Activated naive CD8-positive, alpha-beta T cell treated with anti-CD3 and anti-CD28 coated beads, Interleukin-2, amount 50 U/mL, for 16 hours (primary cell): ENCODE measurements at places on chromosomes 6 and 20.

DNA sequence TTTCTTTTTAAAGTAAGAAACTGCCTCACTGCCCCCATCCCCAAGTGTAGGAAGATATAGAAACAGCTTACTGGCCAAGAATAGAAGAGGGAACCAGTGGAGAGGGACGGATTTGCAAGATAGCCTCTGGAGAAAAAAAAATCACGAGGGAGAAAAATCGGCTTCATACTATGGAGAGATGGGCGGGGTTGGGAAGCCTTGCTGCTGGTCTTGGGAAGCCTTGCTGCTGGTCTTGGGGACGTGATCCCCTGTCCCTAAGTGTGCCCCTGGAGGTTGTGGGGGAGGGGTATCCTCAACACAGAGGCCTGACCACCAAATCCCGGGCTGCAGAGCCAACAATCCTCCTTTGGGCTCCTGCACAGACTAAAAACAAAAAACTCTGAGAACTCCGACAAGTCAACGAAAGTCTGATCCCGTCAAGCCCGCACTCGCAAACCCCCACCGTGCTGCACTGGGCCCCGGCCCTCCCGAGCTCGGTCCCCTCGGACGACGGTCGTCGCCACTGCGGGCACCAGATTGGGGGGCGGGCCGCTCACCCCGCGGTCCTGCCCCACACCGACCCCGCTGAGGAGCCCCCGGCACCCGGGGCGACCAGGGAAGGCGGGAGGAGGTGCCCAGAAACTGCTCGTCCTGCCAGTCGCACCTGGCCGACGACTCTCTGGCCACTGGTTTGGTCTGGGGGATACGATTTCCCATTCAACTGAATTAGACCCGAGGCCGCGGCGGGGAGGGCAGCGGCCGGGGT, 750 bp downstream of the MAP7 start:
- DNase-seq, result no peak

GRCh38 chr6:84150705-84151104, 76.7 kb downstream of the CEP162 start:
- no peak for DNase-seq

DNA sequence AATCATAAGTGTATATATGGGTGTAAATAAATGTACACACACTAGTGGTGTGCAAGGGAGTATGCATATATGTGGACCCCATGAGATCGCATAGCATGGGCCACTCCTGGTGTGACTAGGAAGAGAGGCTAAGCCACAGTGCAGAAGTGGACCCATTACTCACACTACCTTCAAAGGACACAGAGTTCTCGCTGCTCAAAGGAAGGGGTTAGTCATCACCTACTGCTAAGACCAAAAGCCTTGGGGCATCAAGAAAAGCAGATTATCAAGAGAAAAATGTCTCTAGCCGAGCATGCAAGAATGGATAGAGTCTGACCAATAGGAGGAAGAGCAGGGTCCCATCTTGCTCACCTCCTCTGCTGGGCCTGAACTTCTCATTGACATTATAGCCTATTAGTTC, 195.5 kb downstream of the MAFB start:
- DNase-seq, result no peak

DNA sequence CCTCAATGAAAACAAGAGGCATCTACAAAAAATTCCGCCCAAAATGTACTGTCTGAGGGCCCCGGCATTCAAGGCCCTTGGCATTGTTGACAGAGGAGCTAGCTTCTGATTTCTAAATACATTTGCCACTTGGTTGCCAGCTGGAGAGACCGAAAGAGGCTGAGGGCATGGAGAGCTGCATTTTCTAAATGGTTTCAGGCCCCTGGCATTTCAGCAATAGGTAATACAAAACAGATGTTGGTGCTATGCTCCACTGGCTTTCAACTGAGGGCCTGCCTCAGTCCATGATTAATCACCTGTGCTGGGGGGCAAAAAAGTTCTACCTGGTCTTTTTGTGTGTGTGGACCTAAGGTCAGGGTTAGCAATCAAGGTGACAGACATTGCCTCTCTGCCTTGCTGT, 79.5 kb upstream of the ISM1 start:
- DNase-seq, result no peak

GRCh38 chr6:43634702-43635303, 837 bp upstream of the MAD2L1BP start:
- no peak for DNase-seq

- DNase-seq, result no peak
Observed at GRCh38 chr20:21134883-21135493, 9.1 kb downstream of the KIZ start.

- DNase-seq, result no peak
Observed at GRCh38 chr6:39072830-39073229, 24.2 kb downstream of the GLP1R start.

GRCh38 chr6:73768558-73768957, 72.6 kb downstream of the CD109 start:
- no peak for DNase-seq

- DNase-seq, result no peak
Observed at GRCh38 chr6:15876406-15876805, 213.6 kb upstream of the DTNBP1 start.

- no peak for DNase-seq
Observed at GRCh38 chr20:19256085-19256484, 43.6 kb downstream of the SLC24A3 start.

- DNase-seq, result no peak
Observed at GRCh38 chr20:42482808-42483207, 706.9 kb downstream of the PTPRT start.

GRCh38 chr6:156131221-156131903, 645.8 kb upstream of the ARID1B start:
- DNase-seq, result no peak

- no peak for DNase-seq
Observed at GRCh38 chr6:56580271-56580670, 62.4 kb downstream of the DST start.

DNA sequence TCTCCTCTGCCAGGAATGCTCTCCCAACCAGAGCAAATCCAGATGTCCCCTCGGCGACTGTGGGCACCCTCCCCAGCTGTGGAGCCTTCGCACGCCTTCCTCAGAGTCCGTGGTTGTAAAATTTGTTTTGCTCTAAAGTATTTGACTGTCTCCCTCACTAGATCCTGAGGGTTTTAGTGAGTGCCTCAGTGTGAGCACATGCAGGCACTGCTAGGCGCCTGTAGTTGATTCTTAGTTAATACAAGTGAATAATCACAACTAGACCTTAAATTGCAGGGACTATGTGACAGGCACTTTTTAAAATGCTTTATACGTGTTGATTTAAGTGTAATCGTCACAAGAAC, 680 bp upstream of the MTCH1 start:
- no peak for DNase-seq

- DNase-seq, result no peak
Observed at GRCh38 chr6:87745966-87746721, 44.1 kb upstream of the AKIRIN2 start.

DNA sequence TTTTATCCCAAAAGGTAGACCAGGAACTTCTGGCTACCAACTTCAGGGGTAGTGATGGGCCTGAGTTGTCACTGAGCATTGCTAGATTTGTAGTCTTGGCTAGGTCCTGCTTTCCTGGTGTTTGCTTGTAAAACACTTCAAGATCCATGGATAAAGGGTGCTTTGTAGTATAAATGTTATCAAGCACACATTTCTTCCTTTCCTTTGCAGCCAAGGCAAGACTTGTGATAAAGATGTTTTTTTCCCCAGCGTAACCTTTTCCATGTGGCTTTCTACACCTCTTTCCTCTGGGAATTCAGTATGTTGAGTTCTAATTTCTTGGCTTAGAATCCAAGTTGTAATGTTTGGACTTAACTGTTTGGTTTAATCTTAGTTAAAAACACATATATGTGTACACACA, 122.8 kb upstream of the CLDN20 start:
- DNase-seq, result no peak

DNA sequence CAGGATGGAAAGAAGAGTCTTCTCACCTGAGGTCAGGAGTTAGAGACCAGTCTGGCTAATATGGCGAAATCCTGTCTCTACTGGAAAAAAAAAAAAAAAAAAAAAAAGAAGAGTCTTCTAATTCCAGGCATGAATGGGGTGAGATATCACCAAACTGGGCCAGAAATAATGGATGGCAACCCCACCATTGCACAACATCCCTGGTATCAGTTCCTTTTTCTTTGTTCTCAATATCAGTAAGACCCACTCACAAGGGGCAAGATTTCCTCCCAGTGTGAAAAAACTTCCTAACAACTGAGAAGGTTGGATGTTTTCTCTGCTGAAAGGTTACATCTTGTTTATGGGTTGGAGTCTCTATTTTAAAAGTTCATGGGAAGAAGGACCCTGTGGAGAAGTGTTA, 23.6 kb upstream of the NR2E1 start:
- DNase-seq, result no peak

DNA sequence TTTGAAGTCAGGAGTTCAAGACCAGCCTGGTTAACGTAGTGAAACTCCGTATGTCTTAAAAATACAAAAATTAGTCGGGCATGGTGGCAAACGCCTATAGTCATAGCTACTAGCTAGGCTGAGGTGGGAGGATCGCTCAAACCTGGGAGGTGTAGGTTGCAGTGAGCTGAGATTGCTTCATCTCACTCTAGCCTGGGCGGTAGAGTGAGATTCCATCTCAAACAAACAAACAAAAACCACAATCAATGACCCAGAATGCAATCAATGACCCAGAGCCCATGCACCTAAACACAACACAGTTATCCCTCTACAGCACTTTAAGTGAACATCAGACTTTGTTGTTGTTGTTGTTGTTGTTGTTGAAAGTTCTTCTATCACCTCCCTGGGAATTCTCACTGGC, 77.9 kb downstream of the MYB start:
- no peak for DNase-seq

- no peak for DNase-seq
Observed at GRCh38 chr6:105428342-105428957, 25.6 kb upstream of the PREP start.

DNA sequence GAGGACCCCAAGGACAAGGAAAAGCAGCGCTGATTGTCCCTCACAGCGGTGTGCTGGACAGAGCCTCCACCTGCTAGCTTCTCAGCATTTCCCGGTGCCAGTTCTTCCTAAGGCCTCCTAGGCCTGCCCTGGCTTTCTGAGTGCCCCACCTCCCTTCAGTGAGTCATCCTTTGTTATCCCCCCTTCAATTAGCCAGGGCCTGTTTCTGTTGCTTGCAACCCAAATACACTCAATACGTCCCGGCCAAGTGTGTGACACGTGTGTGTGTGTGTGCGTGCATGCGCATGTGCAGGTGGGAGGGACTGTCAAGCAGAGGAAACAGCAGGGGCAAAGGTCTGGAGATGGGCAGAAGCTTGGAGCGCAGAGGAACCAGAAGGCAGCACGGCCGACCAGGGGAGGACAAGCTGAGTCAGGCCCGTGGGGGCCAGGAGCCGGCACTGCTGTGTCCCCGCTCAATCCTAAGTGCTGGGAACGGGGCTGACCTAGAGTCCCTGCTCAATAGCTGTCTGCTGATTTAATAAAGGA, 159.8 kb downstream of the PREX1 start:
- no peak for DNase-seq

GRCh38 chr6:137171824-137172733, 1.4 kb downstream of the IL22RA2 start:
- no peak for DNase-seq

DNA sequence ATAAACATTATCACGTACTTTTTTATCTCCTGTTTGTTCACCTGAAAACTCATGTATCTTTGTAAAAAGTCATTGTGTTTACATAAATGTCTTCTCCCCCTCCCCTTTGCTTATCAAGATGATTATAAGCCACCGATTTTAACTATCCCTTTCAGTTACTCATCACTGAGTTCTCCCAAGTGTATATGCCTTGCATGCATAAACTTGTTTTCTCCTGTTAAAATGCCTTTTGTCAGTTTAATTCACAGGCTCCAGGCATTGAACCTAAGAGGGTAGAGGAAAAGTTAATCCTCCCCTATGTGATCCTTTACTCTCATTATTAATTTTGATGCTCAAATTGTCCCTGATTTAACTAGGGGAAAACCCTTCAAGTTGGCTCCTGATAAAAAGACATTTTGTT, 24.2 kb downstream of the ANKEF1 start:
- no peak for DNase-seq

DNA sequence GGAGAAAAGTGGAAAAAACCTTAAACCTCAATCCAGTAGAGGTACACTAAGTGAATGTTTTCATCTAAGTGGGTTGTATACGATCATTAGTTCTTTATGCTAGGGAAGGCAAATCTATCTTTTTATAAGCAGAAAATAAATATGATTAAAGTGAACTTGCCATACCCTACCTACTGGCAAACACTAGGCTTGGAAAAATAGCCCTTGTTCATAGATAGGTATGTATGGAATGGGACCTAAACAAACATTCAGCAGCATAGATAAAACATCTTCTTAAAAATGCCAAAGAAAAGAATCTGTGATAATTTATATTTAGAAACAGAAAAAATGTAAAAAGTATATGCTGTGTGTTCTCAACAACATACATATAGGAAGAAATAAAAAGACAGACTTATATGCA, 18.8 kb downstream of the REV3L start:
- DNase-seq, result no peak
